ENCODE measurements at places on chromosomes 7 and 10.

DNA sequence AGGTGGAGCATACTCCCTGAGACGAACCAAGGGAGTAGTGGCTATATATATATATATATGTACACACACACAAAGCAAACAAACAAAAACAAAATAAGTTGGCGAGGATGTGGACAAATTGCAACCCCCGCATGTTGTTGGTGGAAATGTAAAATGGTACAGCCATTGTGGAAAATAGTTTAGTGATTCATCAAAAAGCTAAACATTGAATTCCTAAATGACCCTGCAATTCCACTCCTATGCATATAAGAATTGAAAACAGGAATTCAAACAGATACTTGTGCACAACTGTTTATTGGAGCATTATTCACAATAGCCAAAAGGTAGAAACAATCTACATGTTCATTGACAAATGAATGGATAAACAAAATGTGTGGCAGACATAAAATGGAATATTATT lies 407.9 kb downstream of the KCNMA1 start:
- DNase-seq = no peak

DNA sequence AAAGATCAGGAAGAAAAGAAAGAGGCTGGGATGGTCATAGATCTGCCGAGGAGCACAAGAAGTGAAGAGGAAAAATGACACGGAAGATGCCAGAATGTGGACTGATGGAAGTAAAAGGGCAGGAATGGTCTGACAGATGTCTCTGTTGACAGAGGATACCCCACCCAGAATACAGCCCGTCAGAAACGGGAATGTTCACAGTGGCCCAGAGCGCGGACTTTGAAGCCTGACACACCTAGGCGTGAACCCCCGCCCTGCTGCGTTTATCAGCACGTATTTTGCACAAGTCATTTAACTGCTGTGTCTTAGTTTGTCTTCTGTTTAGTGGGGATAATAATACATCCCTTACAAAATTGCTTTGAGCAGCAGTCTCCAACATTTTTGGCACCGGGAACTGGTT lies 27.1 kb downstream of the AKR1B1 start:
- DNase-seq = no peak

DNA sequence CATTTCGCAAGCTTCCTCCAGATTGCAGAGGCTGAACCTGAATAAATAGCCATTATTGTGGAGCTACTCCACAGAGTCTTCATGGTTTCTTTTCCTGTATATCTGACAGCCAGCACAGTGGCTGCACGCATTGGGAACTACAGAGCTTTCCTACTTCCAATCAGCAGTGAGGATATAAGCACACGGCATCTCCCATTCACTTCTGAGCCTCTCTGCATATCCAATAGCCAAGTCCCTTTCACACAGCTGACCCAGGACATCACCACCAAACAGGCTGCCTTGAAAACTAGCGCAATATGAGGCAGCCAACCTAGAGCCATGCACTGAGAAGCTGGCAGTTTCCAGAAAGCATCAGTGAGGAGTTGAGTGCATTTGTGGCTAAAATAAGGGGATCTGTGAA lies 11.6 kb downstream of the C10orf90 start:
- no peak for DNase-seq

- DNase-seq = peak; percentile 85
Observed at GRCh38 chr10:98309366-98310355, 41.7 kb upstream of the LOXL4 start.

DNA sequence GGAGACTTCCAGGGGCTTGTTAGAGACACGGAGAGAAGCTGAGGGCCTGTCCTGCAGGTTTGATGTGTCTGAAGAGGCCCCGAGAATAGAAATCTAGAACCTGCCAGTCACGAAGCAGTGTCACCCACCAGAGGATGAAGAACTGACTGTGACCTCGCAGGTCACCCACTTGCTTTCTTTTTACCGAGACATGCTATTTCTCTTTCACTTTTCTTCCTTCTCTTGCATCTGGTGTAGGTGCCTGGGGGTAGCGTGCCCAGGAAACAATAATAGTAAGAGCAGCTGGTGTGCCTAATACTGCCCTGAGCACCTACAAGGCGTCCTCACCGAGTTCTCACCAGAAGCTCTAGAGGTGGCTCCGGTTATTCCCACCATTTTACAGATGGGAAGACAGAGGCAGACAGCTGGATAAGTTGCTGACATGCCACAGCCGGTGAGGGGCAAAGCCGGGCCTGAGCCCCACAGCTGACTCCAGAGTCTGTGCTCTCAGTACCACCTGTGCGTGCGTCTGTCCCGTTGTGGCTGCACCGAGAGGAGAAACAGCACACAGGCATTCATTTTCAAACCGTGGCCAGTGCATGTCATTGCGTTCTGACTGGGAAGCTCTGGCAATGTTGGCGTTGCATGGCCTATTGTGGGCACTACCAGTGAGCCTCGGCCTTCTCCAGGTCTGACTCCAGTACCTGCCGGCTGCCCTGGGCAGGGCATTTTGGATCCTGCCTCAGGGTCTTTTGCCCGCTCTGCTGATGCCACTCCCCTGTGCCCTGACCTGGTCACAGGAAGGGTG lies 7.8 kb downstream of the CHST3 start:
- no peak for DNase-seq

DNA sequence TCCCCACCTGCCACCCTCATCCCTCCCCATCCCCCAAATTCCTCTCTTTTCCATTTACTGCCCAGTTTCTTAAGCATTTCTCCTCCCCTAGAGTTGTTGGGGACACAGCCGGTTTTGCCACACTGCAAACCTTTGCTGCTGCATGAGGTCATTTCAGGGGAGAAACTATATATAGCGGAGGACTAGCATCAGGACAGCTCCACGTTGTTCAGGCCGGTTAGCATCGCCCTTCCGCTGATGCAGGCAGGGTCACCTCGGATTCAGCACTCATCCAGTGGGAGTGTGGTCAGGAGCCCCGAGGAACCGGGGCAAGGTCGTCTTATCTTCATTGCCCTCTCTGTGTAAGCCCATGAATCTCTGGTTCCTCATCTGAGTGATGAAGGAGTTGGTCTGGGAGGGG lies 15.6 kb downstream of the UBTD1 start:
- DNase-seq = no peak

- no peak for DNase-seq
Observed at GRCh38 chr10:128203028-128203427, 76.8 kb upstream of the MKI67 start.
